HS-27A (cell line): ENCODE measurements at places on chromosomes 5 and 9.

DNA sequence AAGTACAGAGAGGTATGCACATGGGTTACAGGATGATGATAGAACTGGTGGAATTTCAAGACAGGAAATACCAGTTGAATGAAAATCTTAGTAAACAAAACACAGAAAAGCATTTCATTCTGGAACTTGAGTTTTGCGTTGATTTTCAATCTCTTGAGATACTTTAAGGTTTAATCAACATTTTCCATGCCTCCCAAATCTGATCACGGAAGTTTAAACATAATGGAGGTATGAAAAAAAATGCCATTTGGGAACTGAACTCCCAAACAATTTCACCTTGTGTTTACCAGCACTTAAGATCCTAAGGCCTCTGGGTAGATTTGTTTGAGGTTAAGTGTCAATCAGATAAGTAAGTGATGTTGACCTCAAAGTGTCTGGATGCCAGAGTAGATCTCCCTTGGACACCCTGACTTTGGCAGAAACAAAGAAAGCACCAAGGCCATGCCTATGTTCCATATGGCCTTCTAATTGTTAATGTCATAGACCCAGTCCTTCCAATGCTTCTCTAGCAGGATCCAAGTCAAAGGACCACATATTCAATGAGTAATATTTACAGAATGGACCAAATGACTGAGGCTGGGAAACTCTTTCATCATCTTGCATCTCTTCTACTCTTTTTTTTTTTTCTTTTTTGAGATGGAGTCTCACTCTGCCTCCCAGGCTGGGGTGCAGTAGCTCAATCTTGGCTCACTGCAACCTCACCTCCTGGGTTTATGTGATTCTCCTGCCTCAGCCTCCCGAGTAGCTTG, 216.9 kb downstream of the ARRDC3 start:
- peak; percentile 30 for DNase-seq

DNA sequence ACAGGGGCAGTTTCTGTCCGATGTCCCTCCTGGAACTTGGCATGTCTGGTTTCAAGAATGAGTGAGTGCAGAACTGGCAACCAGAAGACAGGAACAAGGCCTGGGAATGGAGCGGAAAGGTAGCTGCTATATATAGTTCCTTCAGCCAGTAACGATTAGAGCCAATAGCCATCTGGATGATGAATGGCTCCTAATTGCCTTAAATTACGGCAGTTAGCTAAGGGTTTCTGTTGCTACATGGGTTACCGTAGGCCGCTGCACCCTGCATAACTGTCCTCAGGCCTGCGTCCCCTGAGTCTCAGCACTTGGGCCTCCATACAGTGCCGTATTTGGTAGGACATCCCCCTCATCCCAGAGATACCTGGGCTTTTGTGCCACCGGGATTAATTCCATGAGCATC, 29.4 kb downstream of the WWC1 start:
- DNase-seq, result no peak

DNA sequence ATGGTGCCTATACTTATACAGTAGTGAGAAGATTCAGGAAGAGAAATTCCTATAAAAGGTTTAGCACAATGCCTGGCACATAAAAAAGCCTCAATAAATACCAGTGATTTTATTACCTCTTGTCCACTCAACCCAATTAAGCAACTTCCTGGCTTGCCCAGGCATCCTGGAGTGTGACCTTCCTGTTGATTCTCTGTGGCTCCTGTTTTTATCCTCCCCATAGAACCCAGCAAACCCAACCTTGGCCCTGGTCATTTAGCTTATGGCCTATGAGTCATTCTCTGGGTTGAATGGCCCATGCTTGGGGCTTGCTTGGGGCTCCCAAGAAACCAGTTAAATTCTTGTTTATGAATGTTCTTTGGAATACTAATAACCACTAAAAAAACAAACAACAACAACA, 21.4 kb upstream of the SPARC start:
- DNase-seq, result no peak

- DNase-seq, result no peak
Observed at GRCh38 chr5:144015961-144016360, 154.5 kb downstream of the YIPF5 start.

DNA sequence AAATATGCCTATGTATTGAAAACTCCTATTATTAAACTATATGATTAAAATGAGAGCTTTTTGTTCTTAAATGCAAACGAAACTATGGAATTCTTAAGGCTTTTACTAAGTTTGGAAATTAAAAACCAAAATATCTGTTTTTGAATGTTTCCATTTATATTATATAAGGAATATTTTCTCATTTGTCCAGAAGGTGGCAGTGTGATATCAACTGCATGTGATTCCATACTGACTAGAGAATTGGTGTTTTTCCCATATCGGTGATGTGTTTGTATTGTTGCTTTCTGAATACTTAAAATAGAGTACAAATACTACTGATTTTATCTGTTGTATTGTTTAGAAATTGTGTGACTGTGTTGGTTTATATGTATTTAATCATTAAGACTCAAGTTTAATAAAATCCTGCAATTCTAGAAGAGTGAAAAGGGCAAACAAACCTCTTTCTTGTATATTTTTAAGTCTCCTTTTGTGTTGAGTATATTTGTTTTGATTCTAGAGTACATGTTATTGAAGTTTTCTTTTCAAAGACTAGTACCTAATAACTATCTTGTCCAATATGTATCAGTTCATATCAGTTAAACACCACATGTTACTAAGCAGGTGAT, 320.8 kb downstream of the CCDC171 start:
- peak; percentile 24 for DNase-seq

GRCh38 chr5:18113721-18114120, 479.5 kb downstream of the TAF11L14 start:
- peak; percentile 11 for DNase-seq

DNA sequence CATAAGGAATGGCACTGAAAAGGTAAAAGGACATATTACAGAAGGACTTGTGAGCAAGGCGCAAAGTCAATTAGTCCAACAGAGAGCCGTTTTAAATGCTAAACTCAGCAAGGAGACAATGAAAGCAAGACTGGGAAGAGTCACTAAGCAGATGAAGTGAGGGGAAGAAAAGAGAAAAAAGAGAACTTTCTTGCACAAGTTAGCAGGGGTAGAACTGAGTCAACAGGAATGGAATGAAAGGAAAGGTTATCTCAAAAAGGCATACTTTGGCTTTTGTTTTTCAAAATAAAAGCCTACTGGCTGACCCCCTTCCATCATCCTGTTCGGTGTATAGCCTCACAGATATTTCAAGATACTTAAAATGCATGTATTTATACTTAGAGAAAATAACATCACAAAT, 75.0 kb downstream of the NR6A1 start:
- DNase-seq, result peak; percentile 69

DNA sequence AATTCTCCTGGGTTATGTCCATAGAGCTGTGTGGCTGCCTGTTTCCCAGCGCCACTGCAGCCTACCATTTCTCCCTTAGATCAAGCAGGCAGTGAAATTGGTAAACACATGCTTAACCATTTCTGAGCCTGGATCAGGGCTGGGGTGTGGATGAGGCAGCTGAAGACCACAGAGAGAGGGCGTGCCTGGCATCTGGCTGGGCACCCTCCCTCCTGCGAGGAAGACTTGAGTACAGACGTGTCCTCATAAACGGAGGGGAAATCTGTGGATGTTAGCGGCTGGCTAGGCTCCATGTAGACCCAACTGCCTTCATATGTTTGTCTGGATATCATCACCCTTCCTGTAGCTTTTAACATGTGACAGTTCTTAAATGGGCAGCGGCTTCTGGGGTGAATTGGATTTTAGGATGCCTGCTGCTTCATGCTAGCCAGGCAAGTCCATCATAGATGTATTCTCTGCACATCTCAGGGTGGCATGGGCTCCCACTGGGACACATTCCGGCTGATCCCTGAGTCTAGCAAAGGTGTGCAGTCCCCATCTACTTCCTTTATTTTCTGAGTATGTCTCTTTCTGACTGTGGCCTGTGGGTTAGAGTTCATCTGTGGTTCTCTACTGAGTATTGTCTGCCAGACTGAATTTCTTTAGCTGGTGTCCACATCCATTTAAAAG, 11.0 kb downstream of the RGS3 start:
- DNase-seq, result no peak

- no peak for DNase-seq
Observed at GRCh38 chr9:104850786-104851545, 77.0 kb downstream of the ABCA1 start.

GRCh38 chr9:121057821-121058220, 7.7 kb upstream of the C5 start:
- no peak for DNase-seq

DNA sequence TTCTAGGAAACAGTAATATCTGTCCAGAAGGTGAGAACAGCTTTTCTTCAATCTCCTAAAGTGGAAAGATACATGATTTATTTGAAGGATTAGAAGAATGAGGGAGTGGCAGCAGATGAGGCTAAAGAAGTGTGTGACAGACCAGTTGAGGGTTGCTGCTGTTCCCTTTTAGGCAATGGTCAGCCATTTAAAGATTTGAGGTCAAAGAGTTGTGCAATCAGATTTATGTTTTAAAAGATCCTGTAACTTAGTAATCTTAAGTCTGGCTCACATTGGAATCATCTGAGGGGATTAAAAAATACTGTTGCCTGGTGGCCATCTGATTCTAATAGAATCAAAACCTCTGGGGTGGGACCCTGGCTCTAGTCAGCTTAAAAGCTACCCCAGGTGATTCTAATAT, 4.3 kb upstream of the SGCD start:
- no peak for DNase-seq

DNA sequence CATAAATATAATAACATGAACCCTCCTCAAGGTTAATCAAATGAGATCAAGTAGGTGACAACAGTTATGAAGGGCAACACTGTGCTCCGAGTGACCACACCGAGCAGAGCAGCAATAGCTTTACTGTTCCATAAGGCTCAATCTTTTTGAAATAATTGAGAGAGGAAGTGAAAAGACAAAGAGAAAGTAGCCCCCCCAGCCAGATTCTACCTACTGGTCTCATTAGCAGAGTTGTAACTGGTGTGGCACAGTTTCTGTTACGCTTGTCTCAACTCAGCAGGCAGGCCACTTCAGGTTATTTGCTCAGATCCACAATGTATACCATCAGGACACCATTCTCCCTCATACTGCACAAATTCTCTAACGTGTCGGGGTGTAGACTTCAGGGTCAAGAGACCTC, 14.0 kb downstream of the PRUNE2 start:
- DNase-seq, result no peak

- DNase-seq, result no peak
Observed at GRCh38 chr9:85237478-85237877, 504.3 kb downstream of the AGTPBP1 start.

DNA sequence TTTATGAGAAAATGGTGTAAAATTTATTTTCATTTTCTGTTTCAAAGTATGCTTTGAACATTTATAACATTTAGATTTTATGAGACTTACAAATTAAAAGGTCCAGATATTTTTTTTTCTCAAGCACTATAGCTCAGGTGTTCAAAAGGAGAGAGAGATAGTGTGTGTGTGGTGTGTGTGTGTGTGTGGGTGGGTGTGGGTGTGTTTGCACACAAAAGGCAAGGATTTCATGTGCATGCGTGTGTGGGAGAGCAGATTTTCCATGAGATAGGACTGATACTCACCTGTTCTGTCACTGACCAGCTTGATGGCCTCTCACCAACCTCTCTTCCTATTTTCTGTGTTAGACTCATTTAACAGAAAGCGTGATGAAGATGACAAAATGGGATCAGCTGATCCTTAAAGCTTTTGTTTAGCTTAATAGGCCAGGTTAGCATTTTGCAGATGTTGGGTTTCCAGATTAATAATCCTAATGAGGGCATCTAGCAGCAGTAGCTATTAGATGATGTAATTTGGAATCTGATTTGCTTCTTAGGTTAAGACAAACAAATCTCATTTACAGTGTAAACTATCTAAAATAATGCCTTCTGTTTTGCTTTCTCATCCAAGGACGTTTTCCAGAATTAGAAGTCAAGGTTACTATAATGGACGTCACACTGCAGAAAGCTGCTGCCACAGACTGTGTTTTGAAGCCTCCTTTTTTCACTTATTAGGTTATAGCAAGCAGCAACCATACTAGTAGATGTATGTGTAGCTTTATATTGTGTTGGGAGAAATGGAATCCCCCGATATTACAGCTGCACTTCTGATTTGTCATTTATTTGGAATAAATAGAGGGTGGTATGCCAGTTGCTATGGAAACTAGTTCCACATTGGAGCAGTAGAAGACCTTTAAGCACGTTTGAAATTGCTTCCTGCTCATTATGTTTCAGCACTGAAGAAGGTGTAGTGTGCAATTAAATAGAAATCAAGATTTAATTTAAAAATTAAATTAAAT, 355.6 kb downstream of the TAF11L14 start:
- no peak for DNase-seq

GRCh38 chr5:140996060-140996459, 29.8 kb downstream of the PCDHAC2 start:
- DNase-seq, result no peak

DNA sequence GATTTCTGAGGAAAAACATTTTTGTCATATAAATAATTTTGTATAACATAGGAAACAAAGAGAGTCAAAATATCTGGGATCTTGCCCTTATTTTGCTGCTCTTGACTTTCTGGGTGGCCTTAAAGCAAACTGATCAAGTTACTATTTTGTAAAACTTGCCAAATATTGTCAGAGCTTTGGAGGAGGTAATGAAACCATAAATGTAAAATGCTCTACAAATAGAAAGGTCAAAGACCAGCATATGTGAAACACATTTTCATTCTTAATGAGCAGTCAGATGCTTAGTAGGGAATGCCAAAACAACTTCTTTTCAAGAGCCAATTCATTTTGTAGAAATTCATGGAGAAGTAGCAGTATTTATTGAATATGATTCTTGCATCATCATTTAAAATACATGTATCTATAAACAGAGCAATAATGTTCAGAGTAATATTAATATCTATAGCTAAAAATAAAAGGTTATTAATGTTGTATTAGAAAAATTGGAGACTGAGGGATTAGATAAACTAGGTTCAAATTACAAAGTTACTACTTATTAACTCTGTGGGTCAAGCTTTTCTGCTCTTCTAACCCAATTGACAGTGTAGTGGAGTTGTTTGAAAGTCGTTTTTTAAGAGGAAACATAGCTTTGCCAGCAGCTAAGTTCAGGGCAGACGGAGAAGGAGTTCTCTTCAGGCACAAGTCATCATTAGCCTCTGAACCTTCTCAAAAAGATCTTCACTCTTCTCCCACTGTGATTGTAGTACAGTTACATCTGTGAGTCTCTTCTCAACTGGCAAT, 2053.1 kb downstream of the EFNA5 start:
- no peak for DNase-seq

DNA sequence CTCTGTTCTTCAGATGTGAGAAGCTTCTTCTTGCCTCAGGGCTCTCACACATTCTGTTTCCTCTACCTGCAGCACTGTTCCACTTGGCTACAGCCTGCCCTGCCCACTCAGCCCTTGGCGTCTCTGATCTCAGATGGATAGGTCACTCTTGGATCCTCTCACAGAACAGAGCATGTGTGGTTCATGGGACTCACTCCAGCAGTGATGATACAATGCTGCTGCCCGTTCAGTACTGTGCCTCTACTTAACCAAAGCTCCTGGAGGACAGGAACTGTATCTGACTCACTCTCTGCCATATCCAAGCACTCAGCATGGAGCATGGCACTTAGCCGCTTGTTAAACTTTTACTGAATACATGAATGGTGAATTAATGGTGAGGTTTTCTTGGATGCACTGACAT, 3.4 kb upstream of the SPINK4 start:
- no peak for DNase-seq
